ENCODE measurements at places on chromosomes 16 and 17.

- DNase-seq = no peak
Measured at GRCh38 chr16:84511831-84512230, 7.4 kb upstream of the MEAK7 start.

DNA sequence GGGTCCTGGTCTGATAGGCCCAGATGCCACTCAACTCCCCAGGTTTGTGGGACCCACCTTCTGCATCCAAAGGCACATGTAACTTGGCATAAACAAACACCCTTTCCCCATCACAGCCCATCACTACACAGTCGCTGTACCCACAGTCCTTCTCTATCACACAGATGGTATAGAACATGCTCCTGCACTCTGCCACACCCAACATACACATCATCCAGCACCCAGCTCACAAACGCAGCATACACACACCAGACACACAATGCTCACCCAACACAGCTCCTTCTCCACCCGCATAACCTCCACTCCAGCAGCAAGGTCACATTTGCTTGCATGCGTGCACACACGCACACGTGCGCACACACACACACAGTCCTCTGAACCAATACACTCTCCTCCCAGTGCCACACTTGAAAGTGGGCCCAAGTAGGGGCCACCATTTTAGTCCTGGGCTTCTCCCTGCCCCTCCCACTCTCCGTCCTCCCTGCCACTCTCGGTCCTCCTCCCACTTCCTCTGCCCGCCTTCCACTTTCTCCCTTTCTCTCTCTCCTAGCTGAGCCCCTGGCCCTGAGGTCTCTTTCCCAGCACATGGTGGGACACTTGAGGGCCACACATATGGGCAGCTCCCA is 8.5 kb upstream of the TMEM92 start:
- peak; percentile 37 for DNase-seq

DNA sequence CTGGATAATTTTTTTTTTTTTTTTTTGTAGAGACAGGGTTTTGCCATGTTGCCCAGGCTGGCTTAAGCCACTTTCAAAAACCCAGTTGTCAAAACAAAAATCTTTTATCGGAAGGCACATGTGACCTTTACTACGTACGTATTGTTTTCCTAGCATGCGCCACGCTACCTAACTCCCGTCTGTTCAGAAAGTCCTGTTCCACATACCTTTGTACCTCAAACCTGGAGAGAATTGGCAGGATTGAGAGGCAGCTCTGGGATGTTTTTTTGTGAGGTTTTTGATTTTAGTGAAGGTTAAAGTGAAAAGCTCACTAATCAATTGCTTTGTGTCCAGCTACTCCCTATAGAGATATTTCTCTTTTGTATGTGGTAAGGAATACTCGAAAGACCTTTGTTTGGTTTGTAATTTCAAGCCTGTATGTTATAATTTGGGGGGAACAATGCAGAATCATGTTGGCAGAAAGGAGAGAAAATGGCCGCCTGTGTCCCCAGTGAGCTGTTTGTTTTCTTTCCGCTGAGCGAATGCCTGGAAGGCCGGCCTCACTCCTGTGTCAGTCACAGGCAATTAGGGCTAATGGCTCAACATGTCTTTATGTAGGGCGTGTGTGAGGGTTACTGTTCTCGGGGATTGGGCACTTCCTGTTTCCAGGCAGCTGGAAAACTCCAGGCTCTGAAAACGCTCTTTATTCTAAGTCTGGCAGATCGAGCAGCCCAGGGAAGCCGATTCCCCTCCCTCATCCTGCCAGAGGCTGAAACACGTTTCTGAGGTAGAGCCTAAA is 60.8 kb upstream of the CLEC18A start:
- no peak for DNase-seq

DNA sequence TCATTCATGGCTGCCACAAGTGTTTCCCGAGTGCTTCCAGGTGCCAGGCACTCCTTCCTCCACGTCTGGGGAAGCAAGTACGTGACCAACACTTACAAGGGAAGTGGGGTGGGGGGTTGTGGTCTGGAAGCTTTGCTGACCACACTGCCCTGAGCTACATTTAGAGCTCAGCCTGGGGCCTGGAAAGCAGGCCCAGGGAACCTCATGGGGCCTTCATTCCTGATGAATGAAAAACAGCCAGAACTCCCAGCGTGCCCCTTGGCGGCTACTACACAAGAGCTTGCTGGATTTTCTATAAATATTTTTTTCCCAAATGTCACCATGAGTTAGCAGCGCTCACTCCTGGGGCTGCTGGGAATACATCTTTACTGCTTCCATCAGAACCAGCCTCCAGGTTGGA is 73.3 kb downstream of the ABCC12 start:
- no peak for DNase-seq

DNA sequence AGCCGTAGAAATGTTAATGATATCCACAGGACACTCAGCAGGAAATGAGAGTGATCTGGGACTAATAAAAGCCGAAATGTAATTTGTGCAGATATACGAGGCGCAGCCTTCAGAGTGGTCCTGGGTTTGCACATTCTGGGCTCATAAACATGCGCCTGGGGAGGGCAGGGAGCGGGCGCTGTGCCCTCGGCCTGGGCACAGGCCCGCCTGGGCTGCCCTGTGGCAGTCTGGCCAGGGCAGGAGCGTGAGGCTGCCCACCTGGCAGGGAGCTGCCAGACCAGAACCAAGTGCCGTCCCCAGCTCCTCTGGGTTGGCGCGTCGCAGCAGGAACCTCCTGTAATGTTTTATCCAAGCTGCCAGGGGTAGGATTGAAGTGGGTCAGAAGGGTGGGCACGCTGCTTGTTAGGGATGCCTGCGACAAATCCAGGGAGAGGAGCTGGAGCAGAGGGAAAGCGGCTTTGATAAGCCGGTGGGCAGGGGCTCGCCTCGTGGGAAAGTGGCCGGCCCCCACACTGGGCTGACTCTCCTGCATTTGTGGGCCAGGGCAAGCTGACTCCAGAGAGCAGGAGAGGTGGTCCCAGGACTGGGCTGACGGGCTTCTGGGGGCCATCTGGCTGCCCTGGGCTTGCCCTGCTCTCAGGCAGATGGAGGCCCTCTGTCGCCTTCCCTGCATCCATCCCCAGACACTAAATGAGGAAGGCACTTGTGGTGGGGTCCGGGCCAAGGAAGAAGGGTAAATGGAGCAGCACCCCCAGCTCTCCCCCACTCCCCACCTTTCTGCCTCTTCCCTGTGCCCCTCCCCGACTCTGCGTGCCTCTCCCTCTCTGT is 45.9 kb downstream of the SREBF1 start:
- DNase-seq = no peak

DNA sequence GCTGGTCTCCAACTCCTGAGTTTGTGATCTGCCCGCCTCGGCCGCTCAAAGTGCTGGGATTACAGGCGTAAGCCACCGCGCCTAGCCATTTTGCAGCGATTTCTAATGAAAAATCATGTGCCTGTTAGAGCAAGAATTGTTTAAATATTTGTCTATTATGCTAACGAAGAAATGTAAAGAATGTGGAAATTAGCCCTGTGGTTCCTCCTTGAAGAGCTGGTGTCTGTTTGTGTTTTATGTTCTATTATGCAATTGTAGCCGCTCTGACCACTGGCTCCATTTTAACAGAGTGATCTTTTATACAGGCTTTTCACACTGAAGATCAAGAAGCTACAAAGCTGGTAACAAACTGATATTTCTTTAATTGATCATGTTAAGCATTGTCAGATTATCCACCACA is 217.3 kb downstream of the USP22 start:
- no peak for DNase-seq
